ENCODE measurements at places on chromosomes 1 and 21.

GRCh38 chr21:19268686-19269085, 865.1 kb upstream of the TMPRSS15 start:
- no peak for DNase-seq
- H3K4me3 ChIP-seq = no peak overlapping the region
- no peaks in the 10 kb centered on the region for H3K4me1 ChIP-seq
- no peaks in the 10 kb centered on the region for H3K36me3 ChIP-seq
- no peak overlapping the region for H3K27ac ChIP-seq

DNA sequence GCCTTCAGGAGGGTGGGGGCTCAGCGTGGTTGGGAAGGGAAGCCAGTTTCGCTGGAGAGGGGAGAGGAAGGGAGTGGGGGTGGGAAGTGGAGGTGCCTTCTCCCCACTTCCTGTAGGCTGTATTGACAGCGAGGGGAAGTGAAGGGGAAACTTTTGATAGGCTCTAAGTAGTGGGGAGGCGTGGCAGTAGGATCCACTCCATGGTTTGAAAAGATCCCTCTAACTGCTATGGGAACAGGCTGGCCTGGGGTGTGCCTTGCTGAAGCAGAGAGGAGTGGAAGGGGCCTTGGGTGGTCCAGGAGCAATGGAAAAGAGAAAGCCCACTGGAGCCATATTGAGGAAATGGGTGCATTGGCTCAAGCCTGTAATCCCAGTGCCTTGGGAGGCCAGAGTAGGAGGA, 20.2 kb downstream of the C1orf115 start:
- no peak for DNase-seq
- H3K4me3 ChIP-seq = no peak overlapping the region
- no peaks in the 10 kb centered on the region for H3K27me3 ChIP-seq
- H3K27ac ChIP-seq = no peak overlapping the region
- no peaks in the 10 kb centered on the region for H3K36me3 ChIP-seq
- H3K4me1 ChIP-seq = peaks cover 43% of the 10 kb centered on the region

- H3K27me3 ChIP-seq = no peaks in the 10 kb centered on the region
- no peak for DNase-seq
- H3K4me3 ChIP-seq = no peak overlapping the region
- H3K4me1 ChIP-seq = peaks cover 46% of the 10 kb centered on the region
Measured at GRCh38 chr1:203624341-203624712, 2.3 kb upstream of the ATP2B4 start.

DNA sequence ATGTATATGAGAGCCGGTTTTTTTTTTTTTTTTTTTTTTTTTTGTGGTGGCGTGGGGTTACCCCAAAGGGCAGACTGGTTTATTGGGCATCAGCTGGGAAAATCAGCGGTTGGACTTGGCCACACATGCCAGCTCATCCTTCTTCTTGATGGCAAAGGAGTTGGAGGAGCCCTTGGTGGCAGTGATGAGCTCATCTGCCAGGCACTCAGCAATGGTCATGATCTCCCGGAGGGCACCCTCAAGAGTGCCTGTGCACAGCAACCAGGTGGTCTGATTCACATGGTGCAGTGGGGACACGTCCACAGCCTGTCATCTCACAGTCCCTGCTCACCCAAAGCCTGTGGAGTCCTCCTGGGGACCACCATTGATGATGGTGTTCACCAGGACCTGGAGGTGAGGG, 62.0 kb downstream of the MRPS6 start:
- H3K36me3 ChIP-seq = peaks cover 8% of the 10 kb centered on the region
- H3K27me3 ChIP-seq = no peaks in the 10 kb centered on the region
- no peak for DNase-seq
- H3K4me1 ChIP-seq = peaks cover 38% of the 10 kb centered on the region

DNA sequence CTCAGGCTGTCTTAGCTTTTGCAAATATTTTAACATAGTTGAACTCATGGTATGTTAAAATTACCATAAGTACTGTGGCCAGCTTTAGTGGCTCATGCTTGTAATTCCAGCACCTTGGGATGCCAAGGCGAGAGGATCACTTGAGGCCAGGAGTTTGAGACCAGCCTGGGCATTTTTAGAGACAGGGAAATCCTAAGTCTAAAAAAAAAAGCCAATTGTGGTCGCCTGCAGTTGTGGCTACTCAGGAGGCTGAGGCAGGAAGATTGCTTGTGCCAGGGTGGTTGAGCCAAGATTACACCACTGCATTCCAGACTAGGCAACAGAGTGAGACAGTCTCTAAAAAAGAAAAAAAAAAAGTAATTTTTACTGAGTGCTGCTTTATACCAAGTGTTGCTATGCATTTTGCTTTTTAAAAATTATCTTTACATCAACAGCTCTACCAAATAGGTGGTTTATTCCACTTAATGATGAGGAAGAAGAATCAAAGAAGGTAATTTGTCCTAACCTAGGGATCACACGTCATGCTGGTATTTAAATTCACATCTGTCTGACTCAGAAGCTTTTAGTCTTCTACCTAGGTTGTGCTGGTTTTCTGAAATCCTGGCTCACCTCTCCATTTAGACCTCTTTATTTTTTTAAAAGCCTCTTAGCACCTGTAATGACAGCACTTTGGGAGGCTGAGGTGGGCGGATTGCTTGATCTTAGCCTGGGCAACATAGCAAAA, 16.8 kb downstream of the PPP1R12B start:
- H3K27me3 ChIP-seq = no peaks in the 10 kb centered on the region
- H3K27ac ChIP-seq = no peak overlapping the region
- peaks cover 60% of the 10 kb centered on the region for H3K4me1 ChIP-seq
- H3K36me3 ChIP-seq = no peaks in the 10 kb centered on the region
- DNase-seq = no peak

All from left ventricle myocardium inferior (tissue), 1 donor.